ENCODE measurements at places on chromosomes 11 and 22.

DNA sequence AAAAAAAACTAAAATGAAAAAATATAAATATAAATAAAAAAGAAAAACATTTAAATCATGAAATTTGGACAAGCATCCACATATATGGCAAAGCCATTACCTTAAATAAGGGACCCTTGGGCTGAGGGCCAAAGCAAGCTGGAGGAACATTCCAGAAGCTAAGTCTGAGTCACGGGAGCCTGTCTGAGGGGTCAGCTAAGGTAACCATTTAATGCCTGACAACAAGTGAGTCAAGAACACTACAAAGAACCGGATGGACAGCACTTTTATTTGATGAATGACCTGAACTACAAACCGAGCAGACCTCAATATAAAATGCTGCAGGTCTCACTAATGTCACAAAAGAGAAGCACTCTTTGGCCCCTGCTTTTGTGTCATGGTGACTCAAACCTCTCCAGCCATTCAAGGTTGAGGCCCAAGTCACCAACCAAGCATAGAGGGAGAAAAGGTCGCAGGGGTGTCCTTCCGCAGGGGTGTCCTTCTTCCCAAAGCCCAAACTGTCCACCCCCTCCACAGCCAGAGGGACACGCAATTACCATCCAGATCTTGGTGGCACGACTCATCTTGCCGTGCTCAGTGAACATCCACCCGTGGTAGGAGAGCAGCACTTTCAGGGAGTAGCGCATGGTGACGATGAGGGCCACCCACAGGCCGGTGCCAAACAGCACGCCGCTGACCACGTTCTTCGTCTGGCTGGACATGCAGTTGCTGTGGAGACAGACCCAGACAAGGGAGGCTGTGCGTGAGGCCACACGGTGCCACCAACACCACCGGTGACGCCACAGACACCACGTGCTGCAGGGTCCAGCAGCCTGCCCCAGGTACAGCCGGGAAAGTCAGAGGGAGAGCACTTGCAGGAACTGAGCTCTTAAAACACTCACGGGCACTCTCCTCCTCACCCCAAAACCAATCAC is 34.5 kb downstream of the CPT1A start:
- DNase-seq: peak; percentile 41

DNA sequence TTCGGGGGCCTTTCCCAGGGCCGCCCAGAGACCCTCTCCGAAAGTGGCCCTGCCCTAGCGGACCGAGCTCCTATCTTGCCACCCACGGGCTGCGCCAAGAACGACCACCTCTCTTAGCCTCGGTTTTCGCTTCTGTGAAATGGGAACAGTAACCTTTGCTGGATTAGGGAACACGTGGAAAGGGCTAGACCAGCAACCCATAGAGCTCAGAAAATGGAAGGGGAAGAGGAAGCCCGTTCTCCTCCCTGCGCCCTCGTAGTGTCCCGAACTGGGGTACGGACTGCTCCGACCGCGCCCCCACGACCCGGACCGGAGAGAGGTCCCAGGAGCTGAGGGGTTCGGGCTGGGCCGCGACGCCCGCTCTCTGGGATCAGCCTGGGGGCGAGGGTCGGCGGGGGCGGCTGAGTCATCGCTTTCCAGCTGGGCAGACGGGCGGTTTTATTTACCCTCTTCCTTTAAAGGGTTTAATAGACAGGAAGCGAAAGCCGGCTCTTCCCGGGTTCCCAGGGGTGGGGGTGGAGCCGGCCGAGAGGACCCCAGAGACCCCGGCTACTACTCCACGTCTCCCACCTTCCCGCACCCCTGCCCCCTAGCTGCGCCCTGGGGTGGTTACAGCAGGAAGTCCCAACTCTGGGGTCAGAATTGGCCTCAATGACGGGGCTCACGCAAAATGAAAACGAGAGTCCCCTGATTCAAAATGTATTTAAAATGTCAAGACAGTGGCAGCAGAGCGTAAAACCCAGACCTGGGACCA is 907 bp upstream of the PHLDA2 start:
- DNase-seq: peak; percentile 63

GRCh38 chr11:32198053-32198452 is 107.2 kb downstream of the RCN1 start:
- no peak for DNase-seq

GRCh38 chr22:20442485-20443284 is 5.1 kb upstream of the SCARF2 start:
- DNase-seq: no peak

- DNase-seq: no peak
These were observed 130.7 kb downstream of the CTTN start for GRCh38 chr11:70528794-70529580.

GRCh38 chr11:122365610-122366360 is 249.8 kb upstream of the BLID start:
- DNase-seq: no peak

GRCh38 chr22:22878211-22878570 is 9.4 kb upstream of the IGLL5 start:
- DNase-seq: no peak

DNA sequence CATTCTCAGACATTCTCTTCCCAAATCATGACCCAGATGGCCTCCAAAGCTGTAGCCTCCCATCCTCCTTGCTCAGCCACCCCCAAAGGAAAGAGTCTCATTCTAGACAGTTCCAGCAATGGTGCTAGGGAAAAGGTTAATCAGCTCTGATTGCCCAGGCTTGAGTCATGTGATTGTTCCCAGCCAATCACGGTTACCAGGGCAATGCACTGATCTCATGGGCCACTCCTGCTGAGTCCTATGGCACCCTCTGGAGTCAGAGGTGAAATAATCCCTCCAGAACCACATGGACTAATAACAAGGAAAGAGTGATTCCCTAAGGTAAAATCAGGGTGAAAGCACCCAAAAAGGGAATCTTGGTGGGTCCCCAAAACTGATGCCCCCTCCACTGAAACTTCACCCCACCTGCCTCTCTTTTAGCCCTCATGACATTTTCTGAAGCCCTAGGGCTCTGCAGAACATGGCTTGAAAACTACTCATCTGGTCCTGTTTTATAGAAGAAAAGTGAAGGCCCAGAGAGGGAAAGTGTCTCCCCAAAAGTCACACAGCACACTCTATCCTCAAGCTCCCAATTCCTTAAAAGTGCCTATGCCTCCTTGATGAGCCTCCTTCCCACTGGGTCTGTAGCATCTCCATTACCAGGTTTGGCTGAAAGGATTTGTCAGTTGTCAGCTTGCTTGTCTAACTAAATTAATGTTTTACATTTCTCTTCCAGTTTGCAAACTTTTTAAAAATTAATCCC is 203.7 kb downstream of the MN1 start:
- peak; percentile 32 for DNase-seq

DNA sequence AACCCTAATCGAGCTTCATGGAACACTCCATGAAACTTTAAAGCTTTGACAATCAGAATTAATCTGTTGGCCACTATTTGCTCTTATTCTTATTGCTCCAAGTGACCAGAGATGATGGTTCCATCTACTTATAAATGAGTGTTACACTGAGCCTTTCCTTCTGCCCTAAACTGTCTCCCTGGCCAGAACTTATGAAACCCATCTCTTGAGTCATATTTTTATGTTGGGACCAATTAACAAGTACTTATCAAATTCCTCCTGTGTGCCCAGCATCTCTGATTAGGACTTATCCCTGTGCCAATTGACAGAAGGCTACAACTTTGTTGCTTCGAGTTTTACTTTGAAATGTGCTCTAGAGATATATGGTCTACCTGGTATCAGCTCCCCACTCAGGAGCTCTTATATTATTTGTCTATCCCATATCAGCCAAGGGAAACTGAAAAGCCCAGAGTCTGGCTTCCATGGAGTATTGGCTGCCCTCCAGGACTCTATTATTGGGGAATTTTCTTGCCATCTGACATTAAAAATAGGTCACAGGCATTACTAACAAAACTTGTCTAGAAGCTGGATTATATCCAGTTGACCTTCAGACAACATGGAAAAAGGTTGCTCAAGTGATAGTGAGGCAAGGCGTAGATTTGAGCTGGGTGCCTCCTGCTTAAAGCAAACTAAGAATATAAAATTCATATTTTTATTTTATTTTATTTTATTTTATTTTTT is 8.8 kb downstream of the KREMEN1 start:
- no peak for DNase-seq

DNA sequence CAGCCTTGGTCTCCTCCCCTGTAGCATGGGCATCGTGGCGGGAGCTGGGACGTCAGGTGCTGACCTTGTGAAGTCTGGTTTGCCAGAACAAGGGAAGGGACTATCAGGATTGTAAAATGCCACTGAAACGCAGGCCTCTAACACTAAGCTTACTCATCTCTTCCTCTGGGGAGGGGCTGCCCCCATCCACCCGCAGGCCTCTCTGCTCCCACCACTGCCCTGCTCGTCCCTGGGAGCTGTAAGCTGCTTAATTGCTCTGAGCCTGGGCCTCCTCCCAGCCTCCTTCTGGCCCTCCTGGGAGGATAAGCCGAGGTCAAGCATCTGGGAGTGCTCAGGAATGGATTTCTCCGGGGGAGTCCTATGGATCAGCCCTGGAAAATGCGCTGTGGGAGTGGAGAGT is 8.4 kb downstream of the SHISAL1 start:
- peak; percentile 35 for DNase-seq

GRCh38 chr22:32600147-32600546 is 125.5 kb downstream of the FBXO7 start:
- DNase-seq: no peak

- no peak for DNase-seq
These were observed 9.7 kb upstream of the ANKK1 start for GRCh38 chr11:113377681-113378412.

DNA sequence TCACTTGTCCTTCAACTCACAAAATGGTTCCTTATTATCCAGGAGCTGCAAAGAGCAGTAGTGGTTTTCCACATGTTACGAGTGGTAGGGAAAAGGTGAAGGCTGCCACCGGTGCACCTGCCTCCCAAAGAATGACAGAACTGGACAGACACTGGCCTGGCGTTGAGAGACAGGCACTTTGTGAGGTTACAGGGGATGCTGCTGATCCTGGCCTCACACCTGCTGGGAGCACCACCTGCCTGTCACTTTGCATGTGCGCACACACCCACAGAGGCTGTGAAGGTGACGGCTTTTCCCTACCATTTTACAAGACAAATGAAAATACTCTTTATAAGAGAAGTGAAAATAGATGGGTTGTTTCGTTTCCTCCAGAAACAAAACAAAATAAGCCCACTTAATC is 175.3 kb upstream of the B3GAT1 start:
- DNase-seq: no peak

All from H54 (cell line).